Right ventricle myocardium superior (tissue), 1 donor: ENCODE measurements at places on chromosomes 6 and 20. TPM values are rescaled to one million over a fixed set of nuclear protein-coding genes. Genes with fewer than 3 reads are reported as not detected.

Gene LY86
- total RNA-seq = 0.89 TPM

Gene BTN1A1
- not detected for total RNA-seq

GRCh38 chr6:138663892-138664291, 109.7 kb upstream of the CCDC28A start:
- no peak for DNase-seq

Gene POM121L2
- total RNA-seq = not detected

GRCh38 chr6:152821525-152821924, 70.9 kb downstream of the VIP start:
- DNase-seq = no peak

Gene ISM1
- 1.5 TPM for total RNA-seq

DNA sequence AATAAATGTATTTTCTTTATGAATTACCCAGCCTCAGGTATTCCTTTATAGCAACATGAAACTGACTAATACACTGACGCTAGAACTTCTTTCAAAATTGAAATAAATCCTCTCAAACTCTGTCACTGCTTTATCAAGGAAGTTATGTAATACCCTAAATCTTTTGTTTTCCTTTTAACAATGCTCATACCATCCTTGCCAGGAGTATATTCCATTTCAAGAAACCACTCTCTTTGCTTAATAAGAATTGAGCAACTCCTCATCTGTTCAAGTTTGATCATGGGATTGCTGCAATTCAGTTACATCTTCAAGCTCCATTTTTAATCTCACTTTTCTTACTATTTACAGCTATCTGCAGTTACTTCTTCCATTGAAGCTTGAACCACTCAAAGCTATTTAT, 707.6 kb upstream of the MARCKS start:
- DNase-seq = no peak

Gene CASS4
- 0.40 TPM for total RNA-seq

DNA sequence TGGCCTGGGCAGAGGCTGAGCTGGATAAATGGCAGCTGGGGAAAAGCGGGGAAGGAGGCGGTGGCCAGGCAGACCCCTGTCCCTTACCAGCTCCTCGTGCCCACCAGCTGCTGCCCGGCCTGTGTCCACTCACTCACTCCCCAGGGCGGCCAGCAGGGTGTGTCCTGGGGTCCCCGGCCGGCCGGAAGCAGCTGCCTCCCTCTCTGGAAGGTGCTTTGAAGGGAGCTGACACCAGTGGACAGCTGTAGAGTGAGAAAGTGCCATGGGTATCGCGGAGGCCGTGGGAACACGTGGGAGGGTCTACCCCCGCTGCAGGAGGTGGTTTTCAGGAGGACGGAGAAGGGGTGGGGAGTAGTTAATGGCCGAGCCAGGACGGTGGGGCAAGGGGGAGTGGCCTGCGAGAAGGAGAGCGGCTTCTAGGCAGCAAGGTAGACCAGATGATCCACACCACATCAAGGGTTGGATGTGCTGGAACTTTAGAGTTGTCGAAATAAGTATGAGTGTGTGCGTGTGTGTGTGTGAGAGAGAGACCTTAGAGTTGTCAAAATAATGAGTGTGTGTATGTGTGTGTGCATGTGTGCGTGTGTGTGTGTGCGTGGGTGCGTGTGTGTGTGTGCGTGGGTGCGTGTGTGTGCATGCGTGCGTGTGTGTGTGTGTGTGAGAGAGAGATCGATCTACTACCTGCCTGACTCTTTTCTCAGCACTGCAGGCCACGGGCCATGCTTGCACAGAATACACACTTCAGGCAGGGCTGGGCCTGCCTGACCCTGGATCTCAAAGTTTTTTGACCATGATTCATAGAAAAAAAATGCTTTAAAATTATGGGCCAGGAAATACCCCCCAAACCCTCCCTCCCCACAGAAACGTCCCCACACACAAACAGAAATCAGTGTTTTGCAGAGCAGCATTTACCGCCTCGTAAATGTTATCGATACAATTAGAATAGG, 43.9 kb downstream of the CDH4 start:
- DNase-seq = no peak

Gene PBOV1
- total RNA-seq = not detected

Gene SRSF12
- total RNA-seq = not detected

Gene WFDC11
- total RNA-seq = not detected

DNA sequence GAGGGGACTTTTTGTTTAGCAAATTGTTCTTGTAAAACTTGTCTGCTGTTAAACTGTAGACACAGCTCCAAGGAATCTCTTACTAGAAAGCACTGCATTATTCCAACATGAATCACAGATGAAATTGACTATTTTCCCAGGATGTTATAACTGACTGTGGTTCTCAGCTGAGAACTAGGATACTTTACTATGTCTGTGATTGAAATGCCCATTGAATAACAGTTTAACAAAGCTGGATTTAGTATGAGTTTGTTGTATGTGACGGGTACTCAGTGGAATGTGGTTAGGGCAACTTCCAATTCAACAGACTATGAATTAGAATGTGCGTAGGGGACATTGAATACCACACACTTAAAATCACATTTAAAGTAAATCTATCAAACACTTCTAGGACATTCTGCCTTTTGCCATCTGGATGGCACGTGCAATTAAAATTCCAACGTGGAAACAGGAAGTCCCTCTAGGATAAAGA, 193.4 kb upstream of the PREP start:
- no peak for DNase-seq

Gene TBC1D32
- total RNA-seq = 3.9 TPM

Gene STMND1
- not detected for total RNA-seq

Gene CEP162
- total RNA-seq = 4.5 TPM
